ENCODE measurements at places on chromosomes 6 and 20.

GRCh38 chr6:43399932-43400487 lies 27.3 kb upstream of the ABCC10 start:
- DNase-seq: no peak

DNA sequence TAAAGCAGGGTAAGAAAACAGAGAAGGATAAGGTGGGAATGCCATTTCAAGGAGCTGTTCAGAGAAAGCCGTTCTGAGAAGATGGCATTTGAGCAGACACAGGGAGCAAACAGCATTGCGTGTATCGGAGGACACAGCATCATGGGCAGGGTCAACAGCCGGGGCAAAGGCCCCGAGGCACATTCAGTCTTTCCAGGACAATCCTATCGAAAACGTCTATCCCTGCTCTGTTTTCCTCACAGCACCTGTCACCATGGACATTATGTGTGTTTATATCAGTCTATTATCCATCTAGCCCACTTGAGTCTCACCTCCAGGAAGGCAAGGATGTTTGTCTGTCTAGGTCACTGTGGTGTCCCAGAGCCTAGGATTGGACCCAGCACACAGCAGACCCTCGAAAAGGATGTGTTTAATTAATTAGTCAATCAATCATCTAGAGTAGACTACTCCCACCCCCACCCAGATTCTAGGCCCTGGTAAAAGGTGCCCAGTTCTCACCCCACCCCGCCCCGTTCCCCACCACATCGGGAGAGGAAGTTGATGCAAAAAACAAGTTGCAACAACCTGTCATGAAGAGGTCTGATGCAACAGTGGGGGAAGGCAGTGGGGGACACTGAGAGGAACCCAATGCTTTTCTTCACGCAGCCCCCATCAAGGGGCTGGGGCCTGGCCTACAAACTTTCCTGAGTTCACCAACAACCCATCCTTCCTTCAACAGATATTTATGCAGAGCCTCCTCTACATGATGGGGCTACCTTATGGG lies 66.6 kb downstream of the PREX1 start:
- DNase-seq: no peak

- no peak for DNase-seq
Observed at GRCh38 chr20:20755674-20756319, 43.4 kb upstream of the RALGAPA2 start.

- no peak for DNase-seq
Observed at GRCh38 chr6:110325197-110325596, 33.0 kb downstream of the METTL24 start.

DNA sequence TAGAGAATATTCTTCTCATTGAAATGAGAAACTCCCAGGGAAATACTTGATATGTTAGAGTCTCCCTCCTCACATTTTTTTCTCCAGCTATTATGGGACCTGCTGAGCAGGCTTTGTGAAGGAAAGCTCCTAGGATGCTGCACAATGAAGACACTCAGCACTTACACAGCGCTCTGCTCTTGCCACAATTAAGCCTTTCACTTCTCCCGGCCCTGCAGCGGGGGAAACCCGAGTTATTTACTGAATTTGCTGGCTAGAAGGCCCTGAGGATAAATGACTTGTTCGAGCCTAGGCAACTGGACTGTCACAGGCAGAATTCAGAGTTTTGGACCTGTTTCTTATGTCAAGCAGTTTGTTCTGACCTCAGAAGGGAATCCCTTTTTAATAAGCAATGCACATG lies 102.0 kb downstream of the MAP3K7 start:
- no peak for DNase-seq

DNA sequence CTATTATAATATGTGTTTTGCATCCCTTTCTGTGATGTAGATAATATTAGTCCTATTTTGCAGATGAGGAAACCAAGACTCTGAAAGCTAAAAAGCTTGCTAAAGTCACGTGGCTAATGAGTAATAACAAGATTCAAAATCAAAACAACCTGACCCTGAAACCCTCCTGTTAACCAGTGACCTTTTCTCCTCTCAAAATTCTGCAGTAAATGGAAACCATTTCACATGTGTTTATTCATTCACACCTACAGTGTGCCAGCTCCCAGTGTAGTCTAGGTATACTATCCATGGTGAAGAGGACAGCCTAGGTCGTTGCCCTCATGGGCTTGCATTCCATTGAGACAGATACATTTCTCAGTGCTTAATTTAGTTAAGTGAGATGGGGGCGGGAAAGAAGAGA lies 30.6 kb upstream of the PHACTR2 start:
- DNase-seq: no peak

GRCh38 chr20:61117725-61118124 lies 134.3 kb upstream of the CDH4 start:
- DNase-seq: no peak

GRCh38 chr20:36523341-36523740 lies 18.0 kb upstream of the MYL9 start:
- no peak for DNase-seq

DNA sequence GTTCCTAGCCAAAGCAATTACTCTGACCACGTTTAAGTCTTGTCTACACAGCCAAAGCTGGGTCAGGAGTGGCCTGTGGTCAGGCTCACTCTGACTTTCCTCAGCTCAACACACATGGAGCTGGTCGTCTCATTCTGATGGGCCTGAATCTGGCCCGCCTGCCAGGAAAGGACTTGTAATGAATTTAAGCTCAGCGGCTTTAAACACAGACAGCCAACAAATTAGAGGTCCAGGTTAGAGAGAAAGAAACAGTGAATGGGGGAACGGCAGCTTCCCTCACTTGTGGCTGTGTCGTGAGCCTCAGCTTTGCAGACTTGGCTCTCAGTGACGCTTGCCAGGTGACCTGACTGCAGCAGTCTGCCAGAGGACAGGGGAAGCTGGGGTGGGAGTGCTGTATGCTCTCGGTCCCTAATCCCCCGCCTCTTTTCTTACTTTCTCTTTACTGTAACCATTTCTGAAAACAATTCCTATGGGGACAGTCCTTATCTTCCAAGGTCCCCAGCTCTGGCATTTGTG lies 121.9 kb upstream of the AGPAT4 start:
- DNase-seq: no peak

DNA sequence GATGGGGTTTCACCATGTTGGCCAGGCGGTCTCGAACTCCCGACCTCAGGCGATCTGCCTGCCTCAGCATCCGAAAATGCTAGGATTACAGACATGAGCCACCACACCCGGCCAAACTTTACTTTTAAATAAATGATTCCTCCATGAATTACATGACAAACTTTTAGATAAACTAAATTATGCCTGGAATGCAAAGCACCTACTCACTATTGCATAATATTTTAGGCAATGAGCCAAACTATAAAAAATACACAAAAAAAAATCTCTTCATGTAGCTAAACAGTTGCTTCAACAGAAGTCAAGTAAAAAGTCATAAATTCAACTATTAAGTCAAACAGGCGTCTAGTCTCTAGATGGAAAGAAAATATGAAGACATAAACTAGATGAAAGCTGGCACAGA lies 56.5 kb downstream of the PTPRK start:
- no peak for DNase-seq

GRCh38 chr6:5930143-5930770 lies 76.5 kb downstream of the NRN1 start:
- no peak for DNase-seq

- DNase-seq: no peak
Observed at GRCh38 chr6:78059171-78059570, 406.3 kb downstream of the MEI4 start.

DNA sequence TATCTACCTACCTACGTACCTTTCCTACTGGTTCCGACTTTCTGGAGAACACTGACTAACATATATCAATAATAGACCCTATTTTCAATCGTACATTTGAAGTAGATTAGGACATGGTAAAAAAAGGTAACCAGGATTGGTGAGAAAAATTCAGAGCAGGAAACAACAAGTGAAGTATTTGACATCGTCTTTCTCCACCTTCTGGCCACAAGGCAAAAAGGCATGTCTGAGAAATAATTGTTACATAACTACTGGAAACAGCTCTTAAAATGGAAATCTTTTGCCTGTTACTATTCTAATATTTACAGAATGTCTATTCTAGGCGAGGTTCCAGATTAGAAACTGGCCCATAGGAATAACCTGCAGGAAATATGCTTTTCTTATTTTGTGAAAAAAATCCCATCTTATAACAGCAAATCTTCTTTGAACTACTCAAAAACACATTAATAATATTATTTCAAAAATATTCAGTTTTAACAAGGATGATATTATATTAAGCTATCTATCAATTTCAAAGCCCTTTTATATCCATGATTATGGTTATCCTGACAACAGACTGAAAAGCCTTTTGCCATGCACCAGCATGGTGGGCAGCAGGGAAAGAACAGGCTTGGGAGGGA lies 80.8 kb downstream of the RCAN2 start:
- DNase-seq: no peak

- no peak for DNase-seq
Observed at GRCh38 chr6:169805242-169805838, 53.9 kb downstream of the ERMARD start.

DNA sequence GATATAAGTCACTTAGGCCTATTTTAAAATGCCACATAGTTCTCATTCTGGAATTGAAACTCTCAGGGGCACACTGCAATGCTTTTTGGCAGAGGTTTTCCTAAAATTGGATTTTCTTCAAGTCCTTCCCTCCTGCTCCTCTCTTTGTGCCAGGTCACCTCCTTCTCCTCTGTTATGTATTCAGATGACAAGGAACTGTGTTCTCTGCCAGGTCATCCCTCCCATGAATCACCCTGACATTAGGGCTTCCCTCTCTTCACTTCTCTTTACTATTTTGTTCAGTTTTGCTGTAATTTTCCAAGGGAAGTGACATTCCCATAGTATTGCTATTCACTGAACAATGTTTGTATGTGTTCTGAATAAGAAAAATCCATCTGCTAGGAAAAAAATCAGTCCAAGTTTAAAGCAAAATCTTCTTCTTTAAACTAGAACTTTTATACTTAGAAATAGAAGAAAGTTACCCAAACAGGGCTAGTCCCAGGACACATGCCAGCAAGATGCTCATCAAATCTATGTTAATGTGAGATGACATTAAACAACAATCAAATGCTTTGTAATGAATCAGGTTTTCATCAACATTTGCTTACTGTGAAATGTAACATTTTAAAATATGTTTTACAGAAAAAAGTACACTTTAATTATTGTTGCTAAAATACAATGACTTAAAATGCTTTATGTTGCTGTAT lies 461.1 kb downstream of the MMUT start:
- DNase-seq: no peak

GRCh38 chr6:10082385-10082784 lies 332.5 kb downstream of the TFAP2A start:
- no peak for DNase-seq

DNA sequence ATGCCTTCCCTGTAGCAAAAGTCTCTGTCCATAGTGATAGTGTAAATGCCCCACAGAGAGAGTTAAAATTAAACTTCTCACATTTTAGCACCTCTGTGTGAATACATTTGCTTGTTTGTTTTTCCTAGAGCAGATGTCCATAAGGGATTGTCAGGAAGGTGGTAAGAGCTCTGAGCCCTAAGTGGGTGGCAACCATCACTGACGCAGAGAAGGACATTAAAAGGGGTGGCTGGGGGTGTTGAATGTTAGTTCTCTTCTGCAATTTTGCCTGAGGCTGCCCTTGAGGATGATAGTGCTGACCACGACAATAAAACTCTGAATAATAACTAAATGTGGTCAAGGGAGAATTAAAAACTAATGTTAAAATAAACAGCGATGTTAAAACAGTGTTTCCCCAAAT lies 174.3 kb upstream of the ID4 start:
- DNase-seq: no peak

GRCh38 chr20:37319151-37319671 lies 26.7 kb upstream of the SRC start:
- DNase-seq: no peak

DNA sequence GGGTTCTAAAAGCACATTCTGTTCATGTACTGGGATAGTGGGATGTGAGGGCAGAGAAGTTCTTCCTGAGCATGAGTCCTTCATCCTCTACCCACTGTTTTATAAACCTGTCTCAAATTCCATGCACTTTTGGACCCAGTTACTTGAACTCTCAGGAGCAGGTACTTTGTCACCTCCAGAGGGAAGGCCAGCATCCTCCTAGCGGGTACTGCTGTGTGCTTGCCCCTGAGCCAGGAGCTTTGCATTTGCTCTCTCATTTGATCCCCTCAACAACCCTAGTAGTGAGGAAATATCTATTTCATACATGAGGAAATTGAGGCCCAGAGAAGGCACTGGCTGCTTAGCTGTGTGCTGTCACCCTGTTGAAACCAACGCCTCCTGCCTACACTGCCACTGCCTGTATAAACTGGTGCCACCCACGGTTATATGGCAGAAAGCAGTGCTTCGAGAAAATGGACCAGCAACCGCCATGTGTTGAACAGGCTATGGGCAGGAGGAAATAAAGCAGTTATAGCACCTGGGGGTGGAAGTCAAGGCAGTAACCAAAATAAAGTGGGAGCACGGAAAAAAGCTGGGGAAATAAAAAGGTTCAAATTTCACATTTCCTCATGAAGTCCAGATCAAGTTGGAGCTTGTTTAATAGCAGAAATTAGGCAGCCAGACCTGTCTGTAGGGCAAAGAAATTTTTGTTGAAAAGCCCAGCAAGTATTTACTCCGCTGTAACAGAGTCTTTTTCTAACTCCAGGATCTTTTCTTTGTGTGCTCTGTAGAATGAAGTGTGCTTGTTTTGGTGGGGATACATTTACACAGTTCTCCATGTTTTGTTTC lies 38.0 kb downstream of the KLHL31 start:
- DNase-seq: no peak

DNA sequence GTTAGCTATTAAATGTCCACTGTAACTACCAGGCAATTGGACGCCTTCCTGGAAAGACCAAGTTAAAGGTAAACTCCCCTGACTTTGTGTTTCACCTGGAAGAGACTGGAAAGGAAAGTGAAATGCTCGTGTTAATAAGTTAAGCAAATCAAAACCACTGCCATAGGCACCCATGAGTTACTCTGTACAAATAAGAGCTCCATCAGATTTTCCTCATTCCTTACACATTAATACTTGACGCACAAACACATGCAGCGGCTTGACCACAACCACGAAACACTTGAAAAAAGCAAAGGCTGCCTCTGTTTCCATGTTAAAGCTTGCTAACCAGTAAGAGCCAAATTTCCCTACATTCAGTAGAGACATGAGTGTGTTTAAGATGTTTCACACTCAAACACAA lies 19.8 kb downstream of the GCM1 start:
- DNase-seq: no peak

DNA sequence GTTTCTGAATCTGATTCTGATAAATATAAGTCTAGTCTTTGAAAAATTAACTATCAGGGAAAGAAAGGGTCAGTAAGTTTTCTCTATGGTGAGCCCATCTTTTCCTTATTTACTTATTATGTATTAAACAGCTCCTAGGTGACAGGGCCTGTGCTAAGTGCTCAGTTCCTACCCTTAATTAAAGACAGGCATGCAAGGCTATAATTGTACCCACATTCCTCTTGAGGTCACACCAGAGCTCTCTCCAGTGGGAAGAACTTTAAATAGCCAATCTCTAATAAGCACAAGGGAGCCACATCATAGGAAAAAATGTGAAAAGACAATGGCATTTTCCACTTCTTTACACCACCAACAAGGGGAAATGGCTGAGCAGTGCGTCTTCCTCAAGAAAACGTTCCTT lies 421.8 kb upstream of the SLC35B3 start:
- DNase-seq: no peak

GRCh38 chr6:159116343-159116742 lies 52.9 kb upstream of the FNDC1 start:
- DNase-seq: no peak

Measured in H9 (cell line).